ENCODE measurements at places on chromosomes 7 and 10.

DNA sequence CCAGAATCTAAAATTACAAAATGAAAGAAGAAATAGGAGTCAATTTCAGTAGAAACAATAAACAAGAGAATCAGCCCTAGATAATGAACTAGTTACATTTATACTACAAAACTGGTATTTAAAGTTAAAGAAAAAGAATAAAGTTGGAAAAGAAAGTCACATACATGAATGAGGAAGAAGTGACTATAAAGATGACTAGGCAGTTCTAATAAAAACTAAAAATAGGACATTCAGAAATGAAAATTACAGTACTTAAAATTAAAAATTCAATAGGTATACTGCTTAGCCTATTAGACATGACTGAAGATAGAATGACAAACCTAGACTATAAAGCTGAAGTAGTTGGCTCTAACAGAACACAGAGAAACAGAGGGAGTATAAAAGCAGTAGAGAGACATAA, 108.8 kb downstream of the AHR start:
- no peak for DNase-seq

- no peak for DNase-seq
These were observed 41.3 kb upstream of the TRIL start for GRCh38 chr7:28999427-28999826.

- no peak for DNase-seq
These were observed 188.4 kb downstream of the AHR start for GRCh38 chr7:17486835-17487234.

GRCh38 chr10:85666102-85666501, 700.5 kb downstream of the GRID1 start:
- DNase-seq = no peak

GRCh38 chr10:6174201-6174874, 28.4 kb upstream of the PFKFB3 start:
- DNase-seq = no peak

GRCh38 chr10:117552156-117552631, 9.6 kb downstream of the EMX2 start:
- DNase-seq = no peak

DNA sequence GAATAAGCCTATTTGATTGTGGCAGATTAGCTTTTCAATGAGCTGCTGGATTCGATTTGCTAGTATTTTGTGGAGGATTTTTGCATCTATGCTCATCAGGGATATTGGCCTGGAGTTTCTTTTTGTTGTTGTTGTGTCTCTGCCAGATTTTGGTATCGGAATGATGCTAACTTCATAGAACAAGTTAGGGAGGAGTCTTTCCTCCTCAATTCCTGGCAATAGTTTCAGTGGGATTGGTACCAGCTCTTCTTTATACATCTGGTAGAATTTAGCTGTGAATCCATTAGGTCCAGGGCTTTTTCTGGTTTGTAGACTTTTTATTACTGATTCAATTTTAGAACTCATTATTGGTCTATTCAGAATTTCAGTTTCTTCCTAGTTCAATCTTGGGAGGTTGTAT, 43.4 kb upstream of the KLF14 start:
- no peak for DNase-seq

DNA sequence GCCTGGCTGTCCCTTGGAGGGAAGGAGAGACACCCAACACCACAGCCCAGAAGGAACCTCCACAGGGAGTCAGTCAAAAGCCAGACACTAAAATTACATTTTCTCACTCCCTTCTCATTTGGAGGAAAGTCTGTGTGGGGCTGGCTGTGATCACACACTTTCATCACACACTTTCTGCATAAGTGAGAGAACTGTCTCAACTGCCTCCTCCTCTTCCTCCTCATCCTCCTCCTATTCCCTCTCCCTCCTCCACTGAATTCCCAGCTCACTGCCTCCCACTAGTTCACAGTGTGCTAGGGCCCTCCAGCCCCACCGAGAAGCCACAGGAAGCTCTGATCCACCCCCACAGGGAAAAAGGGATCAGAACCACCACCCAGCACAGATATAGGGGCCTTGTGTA, 91.6 kb downstream of the KCNMA1 start:
- DNase-seq = no peak

GRCh38 chr7:29457565-29458011, 106.0 kb upstream of the PRR15 start:
- no peak for DNase-seq

GRCh38 chr7:158329014-158329610, 258.5 kb downstream of the PTPRN2 start:
- no peak for DNase-seq

DNA sequence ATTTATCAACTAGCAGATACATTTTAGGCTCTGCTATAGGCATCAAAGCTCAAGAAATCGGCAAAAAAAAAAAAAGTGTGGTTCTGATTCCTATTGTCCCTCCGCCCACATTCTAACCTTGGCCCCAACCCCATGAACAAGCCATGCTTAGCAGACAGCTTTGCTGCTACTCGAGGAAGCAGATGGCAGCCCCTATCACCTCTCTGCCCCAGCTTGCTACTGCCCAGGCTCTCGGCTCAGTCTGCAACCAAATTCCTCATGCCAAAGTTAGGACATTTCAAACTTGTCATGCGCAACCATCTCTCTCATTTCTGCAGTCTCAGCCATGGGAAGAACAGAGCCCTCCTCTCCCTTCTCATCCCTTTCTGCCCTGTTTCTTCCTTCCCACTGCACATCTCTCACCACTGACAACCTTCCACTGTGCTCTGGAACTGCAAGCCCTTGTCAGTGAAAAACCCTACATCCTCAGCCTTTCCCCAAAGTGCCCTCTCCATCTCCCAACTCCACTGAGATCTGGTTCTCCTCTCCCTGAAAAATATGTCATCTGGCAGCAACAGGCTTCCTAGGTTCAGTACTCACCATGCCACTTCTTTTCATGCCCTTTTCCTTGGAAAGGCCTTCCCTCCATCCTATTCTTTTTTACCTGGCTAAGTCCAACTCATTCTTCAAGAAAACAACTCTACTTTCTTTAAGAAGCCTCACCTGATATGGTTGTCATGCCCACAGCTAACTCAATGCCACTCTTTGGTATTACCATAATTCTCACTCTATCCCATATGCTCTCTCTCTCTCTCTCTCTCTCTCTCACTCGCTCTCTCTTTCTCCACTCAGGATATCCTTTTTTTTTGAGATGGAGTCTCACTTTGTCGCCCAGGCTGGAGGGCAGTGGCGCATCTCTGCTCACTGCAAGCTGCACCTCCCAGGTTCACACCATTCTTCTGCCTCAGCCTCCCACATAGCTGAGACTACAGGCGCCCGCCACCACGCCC, 60.1 kb upstream of the FHIP2A start:
- no peak for DNase-seq

DNA sequence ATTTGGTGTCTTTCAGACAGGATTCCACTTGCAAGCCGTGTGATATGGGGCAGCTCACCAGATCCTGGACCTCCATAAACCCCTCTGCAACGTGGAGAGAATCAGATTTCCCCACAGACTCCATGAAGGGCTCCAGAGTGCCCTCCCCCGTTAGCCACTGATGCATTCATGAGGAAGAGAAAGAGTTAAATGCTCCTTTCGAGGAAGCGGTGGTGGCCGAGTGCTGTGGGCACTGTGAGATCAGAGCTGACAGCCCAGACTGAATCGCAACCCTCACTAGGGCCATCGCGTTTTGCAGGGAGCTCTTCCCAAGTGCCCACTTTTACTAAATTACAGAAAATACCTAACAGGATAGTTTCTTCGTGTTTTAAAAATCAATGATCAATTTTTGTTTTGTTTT, 226.3 kb upstream of the ZNF32 start:
- no peak for DNase-seq

DNA sequence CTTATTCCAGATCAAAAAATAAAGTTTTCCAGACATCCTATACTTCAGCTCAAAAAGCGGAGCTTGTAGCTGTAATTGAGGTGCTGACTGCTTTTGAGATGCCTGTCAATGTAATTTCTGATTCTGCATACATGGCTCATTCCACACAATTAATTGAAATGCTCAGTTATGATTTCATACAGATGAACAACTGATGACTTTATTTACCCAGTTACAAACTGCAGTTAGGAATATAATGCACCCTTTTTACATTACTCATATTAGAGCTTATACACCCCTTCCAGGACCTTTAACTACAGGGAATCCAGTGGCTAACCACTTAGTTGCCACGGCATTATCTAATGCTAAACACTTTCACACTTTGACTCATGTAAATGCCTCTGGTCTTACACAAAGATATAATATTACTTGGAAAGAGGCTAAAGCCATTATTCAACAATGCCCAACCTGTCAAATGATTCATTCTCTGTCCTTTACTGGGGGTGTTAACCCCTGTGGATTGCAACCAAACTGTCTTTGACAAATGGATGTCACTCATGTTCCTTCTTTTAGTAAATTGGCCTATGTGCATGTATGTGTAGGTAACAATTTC, 147.3 kb downstream of the ZNF33B start:
- no peak for DNase-seq

DNA sequence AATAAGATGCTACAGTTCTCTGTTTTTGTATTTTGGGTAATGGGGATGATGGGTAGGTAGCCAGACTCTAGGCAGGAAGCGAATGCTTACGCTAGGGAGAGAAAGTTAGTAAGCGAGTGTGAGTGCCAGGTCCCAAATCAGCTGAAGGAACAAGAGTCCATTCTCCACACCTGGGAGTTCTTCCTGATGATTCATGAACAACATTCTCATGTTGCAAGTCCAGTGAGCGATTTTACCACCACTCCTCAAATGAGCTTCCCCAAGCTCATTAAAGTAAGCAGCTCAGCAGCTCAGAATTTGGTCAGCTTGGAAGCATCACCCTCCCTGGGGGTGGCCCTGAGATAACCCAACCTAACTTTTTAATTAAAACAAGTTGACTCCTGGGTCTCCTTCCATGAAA, 27.3 kb downstream of the SH3PXD2A start:
- DNase-seq = no peak

DNA sequence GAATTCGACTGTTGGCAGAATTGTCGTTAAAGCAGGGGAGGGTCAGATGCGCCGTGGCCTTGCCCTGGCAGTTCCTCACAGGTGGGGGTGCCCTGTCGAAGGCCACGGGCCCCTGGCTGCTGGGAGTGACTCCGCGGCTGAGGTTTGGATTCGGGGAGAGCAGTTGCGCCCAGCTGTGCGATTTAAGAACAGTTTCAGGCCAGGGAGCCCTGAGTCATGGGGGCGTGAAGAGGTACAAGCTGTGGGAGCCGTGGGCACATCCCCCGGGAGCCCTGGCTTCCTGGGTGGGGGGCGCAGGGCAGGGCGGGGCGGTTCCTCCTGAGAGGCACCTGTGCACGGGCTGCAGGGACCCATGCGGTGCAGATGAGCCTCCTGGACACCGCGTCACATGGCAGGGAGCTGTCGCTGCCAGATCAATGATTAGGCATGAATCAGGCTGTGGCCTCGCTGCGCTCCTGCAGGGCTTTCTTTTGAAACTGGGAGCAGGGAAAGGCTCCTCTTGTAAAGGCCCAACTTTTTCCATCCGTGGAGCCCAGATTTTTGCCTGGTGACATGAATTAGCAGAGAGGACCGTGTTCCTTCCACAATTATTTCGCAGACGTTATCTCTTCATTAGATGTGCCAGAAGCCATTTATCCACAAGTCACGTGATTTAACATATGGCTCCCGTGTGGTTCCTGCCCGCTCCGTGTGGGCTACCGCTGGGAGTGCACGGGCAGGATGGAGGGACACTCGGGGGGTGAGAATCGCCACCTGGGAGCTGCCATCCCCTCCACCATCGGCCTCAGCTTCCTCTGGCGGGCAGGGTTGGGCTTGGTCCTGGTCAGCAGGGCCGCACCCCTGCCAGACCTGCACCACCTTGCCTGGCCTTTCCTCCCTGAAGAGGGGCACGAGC, 918 bp downstream of the PWWP2B start:
- no peak for DNase-seq

DNA sequence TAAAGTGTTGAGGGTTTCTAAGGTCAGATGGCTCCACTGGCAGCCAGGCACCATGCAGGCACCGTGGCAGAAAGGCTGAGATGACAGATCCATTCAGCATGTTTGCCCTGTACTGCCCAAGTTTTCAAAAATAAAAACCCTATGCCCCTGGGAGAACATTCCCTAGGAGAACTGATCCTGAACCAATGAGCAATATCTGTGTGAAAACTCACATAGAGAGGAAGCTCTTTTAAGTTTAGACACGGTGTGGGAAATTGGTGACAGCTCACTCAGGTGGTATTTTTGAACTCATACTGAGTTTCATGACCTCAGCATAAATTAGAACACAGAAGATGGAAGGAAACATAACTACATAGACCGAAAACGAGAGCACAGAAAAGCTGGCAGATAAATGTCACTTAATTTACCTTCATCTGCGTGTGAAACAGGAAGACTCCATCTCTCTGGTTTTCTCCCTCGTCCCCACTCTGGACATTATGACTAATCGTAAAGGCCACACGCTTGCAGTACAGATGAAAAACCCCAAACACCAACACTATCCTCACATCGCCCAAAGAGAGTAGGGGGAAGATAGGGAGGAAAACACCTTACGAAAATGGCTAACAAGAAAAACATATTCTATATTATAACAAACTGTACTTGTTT, 127.8 kb downstream of the ICA1 start:
- no peak for DNase-seq

- no peak for DNase-seq
These were observed 115.8 kb downstream of the ARHGAP22 start for GRCh38 chr10:48489099-48489498.

GRCh38 chr10:80194373-80195045, 10.8 kb downstream of the ANXA11 start:
- no peak for DNase-seq

All from thoracic aorta (tissue), 2 donors.